ENCODE measurements at places on chromosomes 4 and X. TPM values are rescaled to one million over a fixed set of nuclear protein-coding genes. Genes with fewer than 3 reads are reported as not detected.

Gene GLRA2
- not detected for total RNA-seq

Gene TSPAN7
- 11.8 TPM for total RNA-seq

Gene TEX13B
- total RNA-seq, result not detected

Gene SOX3
- not detected for total RNA-seq

Gene STK32B
- total RNA-seq, result 0.69 TPM

Gene NIPAL1
- 13.3 TPM for total RNA-seq

Gene IL2RG
- not detected for total RNA-seq

DNA sequence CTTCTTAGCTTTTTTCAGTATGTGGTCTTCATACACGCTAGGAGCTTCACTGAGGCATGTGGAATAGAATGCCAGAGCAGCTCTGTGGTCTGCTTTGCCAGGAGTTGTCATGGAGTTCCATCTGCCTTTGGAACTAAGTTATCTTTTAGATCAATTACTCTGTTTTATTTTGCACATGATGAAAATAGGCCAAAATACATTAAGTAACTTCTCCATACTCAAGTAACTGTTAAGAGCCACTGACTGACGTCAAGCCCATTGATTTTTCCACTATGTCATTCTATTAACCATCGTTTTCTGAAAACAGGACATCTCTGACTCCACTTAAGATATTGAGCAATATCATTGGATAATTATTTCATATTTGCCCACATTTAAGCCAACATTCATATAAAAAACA, 415.1 kb upstream of the MAD2L1 start:
- H3K4me3 ChIP-seq, result no peak overlapping the region
- H3K4me1 ChIP-seq, result no peaks in the 10 kb centered on the region
- no peak overlapping the region for H3K27ac ChIP-seq
- DNase-seq, result no peak
- H3K36me3 ChIP-seq, result no peaks in the 10 kb centered on the region
- peaks cover 36% of the 10 kb centered on the region for H3K27me3 ChIP-seq

DNA sequence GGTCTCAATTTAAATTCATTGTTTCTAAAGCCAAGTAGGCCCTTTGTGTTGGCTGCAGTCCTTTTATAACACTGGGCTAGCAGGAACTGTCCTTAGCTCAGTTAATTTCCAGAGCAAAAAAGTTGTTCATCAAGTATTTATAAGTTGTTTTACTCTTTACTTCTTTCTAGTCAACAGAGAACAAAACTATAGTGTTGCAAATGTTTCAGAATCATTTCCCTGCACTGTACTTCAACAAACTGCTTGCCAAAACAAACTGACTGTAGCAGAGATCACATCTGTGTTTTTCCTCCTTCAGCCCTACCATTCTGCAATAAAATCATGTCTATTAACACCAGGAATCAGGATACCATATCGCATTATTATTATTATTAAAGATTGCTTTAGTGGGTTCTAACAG, 168.5 kb upstream of the SH3RF1 start:
- H3K27me3 ChIP-seq, result no peaks in the 10 kb centered on the region
- DNase-seq, result no peak
- peaks cover 3% of the 10 kb centered on the region for H3K4me1 ChIP-seq
- no peak overlapping the region for H3K4me3 ChIP-seq
- H3K36me3 ChIP-seq, result peaks cover 18% of the 10 kb centered on the region

GRCh38 chr4:4829837-4830236, 29.6 kb upstream of the MSX1 start:
- no peak overlapping the region for H3K27ac ChIP-seq
- no peaks in the 10 kb centered on the region for H3K27me3 ChIP-seq
- DNase-seq, result no peak
- H3K4me3 ChIP-seq, result no peak overlapping the region

- no peaks in the 10 kb centered on the region for H3K27me3 ChIP-seq
- H3K4me3 ChIP-seq, result no peak overlapping the region
- H3K36me3 ChIP-seq, result no peaks in the 10 kb centered on the region
- H3K4me1 ChIP-seq, result no peaks in the 10 kb centered on the region
Measured at GRCh38 chrX:48705871-48706270, 9.3 kb downstream of the SUV39H1 start.

GRCh38 chr4:88937081-88937480, 119.9 kb downstream of the FAM13A start:
- H3K4me1 ChIP-seq, result peaks cover 20% of the 10 kb centered on the region
- no peak overlapping the region for H3K4me3 ChIP-seq
- no peaks in the 10 kb centered on the region for H3K27me3 ChIP-seq
- H3K36me3 ChIP-seq, result peaks cover 6% of the 10 kb centered on the region
- H3K27ac ChIP-seq, result peak overlapping the region; percentile 59
- DNase-seq, result no peak
